ENCODE measurements at places on chromosomes 6 and 20. TPM values are rescaled to one million over a fixed set of nuclear protein-coding genes. Genes with fewer than 3 reads are reported as not detected.
A peak's percentile ranks its signal among the peaks of the same experiment; 100 is the strongest.

The TUBB1 gene
- not detected for total RNA-seq

The PTCRA gene
- not detected for total RNA-seq

The AURKA gene
- 48.3 TPM for total RNA-seq

The CTCFL gene
- total RNA-seq: not detected

The ULBP2 gene
- 8.2 TPM for total RNA-seq

DNA sequence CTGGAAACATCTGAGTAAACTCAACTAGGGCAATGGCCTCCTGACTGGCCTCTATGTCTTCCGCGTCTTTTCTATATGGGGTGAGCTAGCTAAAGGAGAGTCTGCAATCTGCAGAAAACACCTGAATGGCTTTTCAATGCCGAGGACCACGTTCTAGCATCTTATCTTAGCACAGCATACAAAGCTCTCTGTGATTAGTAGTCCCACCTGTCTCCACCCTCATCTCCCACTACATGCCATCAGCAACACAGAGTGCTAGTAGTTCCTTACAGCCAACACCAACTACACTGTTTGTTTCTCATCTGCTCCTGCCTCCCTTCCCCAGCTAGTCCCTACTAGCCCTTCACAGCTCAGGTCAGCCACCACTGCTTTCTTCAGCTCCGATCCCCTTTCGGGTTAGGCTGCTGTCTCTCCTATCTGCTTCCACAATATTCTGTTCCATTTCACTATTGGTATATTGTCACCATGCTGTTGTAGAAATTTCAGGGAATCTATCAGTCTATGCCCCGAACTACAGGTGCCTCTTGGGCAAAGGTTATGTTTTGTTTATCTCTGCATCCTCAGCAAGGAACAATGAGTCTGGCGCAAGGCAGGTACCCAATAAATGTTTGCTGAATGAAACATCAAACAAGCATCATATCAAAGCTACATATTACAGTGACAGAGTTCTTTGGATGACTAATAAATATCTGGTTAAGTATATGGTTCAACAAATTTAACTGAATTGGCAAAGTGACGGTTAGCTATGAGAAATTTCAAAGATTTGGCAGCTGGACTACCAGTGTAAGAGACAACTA lies 12.2 kb downstream of the LYRM4 start:
- DNase-seq: no peak

DNA sequence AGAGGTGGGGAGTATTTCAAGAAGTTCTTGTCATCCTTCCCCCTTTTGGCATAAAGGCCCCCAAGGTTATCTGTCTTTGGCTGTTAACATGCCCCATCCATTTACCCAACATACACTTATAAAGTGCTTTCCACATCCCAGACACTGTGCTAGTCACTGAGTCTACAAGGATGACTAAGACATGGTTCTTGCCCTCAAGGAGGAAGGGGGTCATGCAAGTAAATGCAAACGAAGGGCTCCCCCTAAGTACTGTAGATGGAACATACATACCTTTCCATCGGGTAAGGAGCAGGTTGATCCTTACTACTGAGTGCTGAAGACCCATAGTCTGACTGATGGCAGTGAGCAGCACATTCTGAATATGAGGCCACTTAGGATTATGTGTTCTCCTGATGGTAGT lies 38.3 kb downstream of the HECA start:
- DNase-seq: no peak

- peak; percentile 41 for DNase-seq
Measured at GRCh38 chr6:88539295-88539764, 373.2 kb upstream of the CNR1 start.

- DNase-seq: peak; percentile 67
Measured at GRCh38 chr6:137830511-137830911, 36.5 kb upstream of the TNFAIP3 start.

DNA sequence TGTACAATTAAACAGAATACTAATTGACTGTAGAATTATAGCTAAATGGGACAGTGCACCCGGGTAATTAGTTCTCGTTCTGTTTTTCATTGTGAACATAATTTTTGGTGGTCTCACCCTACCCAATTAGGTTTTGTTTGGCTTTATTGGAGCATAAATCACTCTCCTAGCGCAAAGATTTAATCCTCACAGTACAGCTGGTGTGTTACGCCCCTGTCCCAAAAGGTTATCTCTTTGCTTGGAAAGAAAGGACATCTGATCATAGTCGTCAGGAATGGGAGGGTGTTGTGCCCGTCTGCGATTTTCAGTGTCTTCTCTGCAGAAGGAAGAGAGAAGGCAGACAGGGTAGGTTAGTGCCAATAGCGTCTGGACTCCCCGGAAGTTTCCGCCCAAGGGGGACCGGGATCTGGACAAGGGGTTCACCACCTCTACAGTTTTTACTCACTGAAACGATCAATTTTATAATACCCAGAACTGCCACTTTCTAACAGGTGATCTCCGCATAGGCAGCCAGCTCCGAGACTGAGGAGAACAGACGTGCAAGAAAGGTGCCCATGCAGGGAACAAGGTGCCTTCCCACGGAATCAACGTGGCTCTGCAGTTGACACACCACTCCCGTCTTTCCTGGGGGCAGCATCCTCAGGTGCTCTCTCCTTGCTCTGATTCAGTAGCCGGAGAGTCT lies 617.4 kb upstream of the CDH4 start:
- no peak for DNase-seq

DNA sequence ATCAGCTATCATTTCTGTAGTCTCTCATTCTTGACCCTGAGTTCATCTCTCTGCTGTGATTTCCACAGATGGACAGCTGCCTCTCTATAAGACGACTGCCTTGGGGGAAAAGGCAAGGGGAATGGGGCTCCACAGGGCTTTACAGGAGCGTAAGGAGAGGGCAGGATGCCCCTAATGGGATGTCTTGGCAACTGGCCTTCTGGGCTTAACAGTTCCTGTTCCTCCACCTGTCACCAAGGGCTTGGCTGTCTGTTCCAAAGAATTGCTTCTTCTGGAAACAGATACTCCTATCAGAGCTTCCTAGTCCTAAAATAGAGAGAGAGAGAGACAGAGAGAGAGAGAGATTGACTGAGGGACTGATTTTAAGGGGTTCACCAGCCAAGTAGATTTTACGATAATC lies 181.9 kb downstream of the TMEM200A start:
- no peak for DNase-seq

DNA sequence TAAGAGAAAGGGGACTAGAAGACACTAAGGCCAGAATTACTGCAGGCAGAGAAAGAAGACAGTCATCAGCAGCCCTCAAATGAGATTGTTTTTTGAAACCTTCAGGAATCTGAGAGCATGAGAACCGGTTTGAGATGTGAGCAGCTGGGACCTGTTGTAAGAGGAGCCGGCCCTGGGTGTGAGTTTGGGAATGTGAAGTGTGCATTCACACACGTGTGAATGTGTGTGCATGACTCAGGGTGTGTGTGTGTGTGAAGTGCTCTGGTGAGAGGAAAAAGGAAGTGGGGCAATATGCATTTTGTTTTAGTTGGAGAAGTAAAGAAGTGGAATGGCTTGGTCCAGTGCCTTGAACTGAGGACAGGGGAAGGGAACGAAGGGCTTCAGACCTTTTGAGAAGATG lies 4.3 kb downstream of the SCUBE3 start:
- DNase-seq: peak; percentile 9

DNA sequence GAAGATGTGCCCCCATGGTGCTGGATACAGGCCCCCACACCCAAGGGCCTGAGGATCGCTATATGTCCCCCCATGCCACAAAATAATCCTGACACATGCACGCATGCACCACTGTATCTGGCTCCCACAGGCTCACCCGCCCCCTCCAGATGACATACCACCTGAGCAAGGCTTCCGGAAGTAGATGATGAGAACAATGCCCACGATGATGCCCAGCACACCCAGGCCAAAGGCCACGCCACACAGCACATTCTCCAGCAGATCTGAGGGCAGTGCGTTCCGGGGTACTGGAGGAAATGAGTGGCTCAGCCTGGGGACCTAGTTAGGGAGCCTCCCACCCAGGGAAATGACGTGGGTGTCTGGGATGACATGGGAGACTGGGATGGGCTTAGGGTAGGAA lies 3.8 kb downstream of the HLA-DMA start:
- DNase-seq: no peak

DNA sequence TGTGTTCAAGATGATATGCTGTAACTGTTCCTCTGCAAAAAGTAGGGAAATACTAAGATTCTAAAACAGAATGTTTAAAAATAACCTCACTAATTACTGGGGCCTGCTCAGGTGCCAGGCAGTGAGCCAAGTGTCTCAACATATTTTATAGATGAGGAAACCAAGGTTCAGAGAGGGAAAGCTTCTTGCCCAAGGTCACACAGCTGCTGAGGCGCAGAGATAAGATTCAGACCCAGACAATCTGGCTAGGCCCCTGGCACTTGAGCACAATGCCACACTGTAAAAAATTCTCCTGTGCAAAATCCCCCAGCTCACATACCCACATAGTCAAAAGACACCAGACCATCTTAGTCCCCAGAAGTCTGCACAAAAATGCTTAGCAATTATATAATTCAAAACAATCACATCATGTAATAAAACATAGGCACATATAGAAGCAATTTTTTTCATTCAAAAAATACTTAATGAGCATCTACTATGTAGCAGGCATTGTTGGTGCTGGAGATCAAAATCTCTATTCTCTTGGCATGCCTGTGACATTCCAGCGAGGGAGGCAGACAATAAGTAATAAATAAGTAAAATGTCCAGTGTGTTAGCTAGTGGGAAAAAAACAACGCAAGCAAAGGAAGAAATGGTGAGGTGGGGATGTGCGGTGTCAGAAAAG lies 10.3 kb downstream of the PREX1 start:
- no peak for DNase-seq

GRCh38 chr20:4046311-4046924 lies 31.1 kb upstream of the RNF24 start:
- DNase-seq: no peak

- DNase-seq: no peak
Measured at GRCh38 chr20:7264137-7264536, 496.7 kb downstream of the BMP2 start.

GRCh38 chr6:144131248-144131709 lies 19.0 kb upstream of the STX11 start:
- peak; percentile 29 for DNase-seq

DNA sequence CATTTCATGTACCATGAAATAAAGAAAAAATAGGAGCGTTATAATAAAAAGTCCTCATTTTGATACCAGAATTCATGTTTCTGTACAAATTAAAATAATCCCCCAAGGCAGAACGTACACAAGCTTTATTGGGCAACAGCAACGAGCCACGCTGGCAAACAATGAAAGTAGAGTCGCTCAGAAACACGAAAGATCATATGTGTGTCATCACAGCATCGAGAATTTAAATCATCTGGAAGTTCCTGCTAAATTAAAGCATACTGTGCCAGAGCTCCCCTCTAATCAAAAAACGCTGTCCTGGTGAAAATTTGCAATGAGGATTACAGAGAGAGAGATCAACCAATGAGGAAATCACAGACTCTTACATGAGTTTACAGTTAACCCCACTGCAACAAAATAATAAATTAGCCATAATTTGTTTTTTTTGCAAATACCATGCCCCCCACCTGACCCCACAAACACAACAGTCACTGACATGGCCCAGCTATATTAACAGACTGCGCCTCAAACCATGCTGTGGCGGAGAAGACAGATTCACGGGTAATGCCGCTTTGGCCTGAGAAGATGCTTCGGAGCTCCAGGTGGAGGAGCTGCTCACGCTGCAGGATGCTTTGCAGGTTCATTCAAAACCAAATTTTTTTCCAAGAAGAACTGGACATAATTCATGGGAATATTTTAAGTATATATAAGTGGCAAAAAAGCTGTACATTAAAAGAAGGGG lies 54.3 kb upstream of the NFATC2 start:
- no peak for DNase-seq

- peak; percentile 14 for DNase-seq
Measured at GRCh38 chr6:10081075-10081474, 333.8 kb downstream of the TFAP2A start.

GRCh38 chr20:44411020-44411756 lies 55.7 kb downstream of the HNF4A start:
- no peak for DNase-seq

DNA sequence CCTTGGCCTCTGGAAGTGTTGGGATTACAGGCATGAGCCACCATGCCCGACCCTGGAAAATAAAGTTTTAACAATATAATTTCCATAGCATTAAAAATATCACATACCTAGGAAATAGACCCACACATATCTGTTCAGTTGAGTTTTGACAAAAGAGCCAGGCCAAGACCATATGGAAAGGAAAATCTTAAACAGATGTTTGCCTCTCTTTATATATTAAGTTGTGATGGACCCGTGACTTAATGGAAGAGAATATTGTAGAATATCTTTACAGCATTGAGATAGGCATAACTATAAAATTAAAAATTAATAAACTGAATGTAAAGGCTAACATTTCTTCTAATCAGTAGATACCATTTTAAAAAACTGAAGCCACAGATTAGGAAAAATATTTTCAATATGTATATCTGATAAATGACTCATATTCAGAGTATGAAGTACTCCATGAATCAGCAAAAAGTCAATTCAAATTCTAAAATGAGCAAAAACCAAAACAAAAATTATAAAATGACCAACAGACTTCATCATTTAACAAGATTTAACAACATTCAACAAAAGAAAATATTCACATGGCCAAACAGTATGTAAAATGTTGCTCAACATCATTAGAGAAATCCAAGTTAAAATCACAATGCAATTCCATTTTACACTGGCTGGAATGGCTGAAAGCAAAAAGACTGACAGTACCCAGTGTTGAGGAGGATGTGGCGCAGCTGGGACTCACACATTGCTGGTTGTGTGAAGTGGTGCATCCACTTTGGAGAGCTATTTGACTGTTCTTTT lies 43.3 kb downstream of the GTF2H5 start:
- DNase-seq: no peak

DNA sequence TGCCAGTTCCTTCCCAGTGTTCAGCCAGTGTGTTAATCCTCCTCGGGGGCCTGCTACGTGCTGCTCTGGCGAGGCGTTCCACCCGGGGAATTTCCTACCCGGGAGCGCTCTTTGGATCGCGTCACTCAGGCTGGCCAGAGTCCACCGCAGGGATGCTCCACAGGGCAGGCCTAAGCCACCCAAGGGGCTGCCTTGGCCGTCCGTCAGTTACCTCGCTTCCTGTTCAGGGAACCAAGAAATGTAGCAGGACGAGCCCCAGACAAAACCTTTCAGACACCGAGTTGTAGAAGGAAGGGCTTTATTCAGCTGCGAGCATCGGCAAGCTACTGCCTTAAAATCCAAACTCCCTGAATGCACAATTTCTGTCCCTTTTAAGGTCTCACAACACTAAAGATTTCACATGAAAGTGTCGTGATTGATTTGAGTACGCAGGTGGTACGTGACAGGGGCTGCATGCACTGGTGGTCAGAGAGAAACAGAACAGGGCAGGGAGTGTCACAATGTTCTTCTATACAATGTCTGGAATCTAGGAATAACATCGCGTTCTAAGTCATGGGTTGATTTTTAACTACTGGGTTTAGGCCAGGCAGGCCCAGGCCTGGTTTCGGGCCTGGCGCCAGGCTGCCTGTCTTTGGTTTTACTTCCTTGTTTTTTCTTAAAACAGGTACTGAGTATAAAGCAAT lies 15.7 kb upstream of the POU5F1 start:
- DNase-seq: peak; percentile 87

GRCh38 chr6:161218222-161218621 lies 55.6 kb downstream of the AGPAT4 start:
- no peak for DNase-seq

Data from renal cortical epithelial cell (primary cell).